ENCODE measurements at places on chromosomes 7 and 10. TPM values are rescaled to one million over a fixed set of nuclear protein-coding genes. Genes with fewer than 3 reads are reported as not detected.

GRCh38 chr10:108104551-108105156 lies 940.1 kb upstream of the SORCS1 start:
- no peak for DNase-seq

GRCh38 chr7:158314394-158314793 lies 273.2 kb downstream of the PTPRN2 start:
- DNase-seq, result no peak

- DNase-seq, result no peak
Measured at GRCh38 chr10:3873728-3874461, 88.9 kb upstream of the KLF6 start.

The HSPB1 gene
- total RNA-seq, result 415 TPM

The UCN3 gene
- not detected for total RNA-seq

The ATOH7 gene
- total RNA-seq, result 0.22 TPM

DNA sequence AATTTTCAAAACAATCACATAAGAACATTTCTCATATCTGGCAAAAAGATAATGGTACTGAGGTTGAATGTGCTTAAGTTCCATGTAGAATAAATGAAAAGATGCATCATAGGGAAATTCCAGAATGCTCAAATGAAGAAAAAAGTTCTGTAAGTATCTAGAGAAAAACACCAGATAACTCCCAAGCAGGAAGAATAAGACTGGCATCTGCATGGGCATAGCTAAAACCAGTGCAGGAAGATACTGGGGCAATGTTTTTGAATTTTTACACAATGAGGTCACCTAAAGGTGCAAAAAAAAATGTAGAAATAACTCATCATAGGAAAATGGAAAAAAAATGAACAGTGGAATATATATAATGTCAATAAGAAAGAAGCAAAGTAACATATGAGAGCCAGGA lies 275.2 kb downstream of the BAMBI start:
- DNase-seq, result no peak

DNA sequence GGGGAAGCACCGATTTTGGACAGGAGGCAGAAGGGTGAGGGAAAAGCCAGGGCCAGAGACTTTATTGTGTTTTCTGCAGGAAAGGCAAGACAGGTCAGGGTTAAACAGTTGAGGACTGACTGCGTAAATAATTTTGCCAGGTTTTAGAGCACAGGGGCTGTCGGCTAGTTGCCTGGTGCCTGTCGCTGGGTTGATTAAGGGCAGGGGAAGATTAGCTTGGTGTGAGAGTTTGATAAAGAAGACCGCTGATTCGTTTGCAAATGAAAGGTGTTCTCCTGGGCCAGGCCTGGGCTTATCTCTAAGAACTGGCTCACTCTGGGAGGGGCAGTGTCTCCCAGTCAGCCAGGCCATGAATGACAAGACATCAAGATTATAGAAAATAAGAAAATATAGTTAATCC lies 75.6 kb downstream of the SLC37A3 start:
- DNase-seq, result no peak

- no peak for DNase-seq
Measured at GRCh38 chr10:21347043-21347784, 178.3 kb downstream of the SKIDA1 start.

The CDNF gene
- 3.5 TPM for total RNA-seq

The C10orf105 gene
- total RNA-seq, result 0.53 TPM

DNA sequence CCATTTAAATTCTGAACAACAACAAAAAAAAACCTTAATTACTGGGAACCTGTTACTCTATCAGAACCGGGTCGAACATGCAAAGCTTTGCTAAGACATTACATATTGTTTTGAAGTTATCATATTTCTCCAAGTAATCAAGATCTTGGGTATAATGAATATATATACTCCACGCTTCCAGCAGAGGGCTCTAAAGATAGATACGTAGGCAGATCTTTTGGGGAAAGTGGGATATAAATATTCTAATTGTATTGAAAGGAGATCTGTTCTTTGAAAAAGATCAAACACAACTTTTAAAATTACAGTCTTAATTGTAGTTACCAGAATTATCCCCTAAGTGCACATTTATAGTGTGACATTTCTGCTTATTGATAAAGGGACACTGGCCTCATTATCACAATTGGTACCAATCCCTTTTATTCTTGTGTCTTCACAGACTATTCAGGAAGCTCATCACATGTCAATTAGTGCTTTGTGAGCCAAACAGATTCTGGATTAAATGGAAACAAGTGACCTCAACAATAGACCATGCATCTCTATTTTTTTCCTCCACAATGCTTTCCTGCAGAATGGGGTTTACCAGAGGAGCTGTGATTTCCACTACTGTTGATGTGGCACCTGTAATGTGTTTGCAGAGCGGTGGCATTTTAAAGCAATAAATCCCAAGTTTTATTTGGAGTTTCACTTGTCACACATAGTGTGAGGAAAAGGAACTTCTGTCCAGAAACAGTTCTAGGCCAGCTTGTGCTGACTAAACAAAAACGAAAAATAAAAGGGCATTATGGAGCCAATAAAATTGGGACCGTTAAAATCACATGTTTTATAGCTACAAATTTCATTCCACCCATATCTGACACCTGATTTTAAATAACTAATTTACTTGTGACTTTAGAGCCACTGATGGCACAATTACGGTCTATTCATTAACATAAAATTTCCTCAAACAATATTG lies 122.4 kb downstream of the CTTNBP2 start:
- DNase-seq, result no peak

DNA sequence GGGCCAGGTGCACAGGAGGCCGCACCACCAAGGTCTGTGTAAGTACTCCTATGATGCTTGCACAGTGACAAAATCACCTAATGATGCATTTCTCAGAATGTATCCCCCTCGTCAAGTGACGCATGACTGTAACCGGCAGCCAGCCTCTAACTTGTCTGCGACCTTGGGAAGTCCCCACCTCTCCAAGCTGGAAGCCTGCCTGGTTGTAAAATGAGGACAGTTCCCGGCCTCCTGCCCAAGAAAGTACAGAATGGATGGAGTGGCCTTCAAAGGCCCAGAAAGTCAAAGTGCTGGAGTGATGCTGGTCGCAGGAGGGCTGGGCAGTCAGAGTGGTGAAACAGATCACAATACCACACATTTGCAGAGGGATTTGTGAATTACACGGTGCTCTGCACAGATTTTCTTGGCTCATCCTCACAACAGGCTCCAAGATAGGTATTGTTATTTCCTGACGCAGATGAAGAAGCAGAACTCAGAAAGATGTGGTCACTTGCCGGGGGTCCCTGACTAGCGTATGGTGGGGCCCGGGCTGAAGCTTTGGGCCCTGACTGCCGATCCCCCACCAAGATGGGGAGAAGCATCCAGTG lies 22.8 kb downstream of the SPOCK2 start:
- no peak for DNase-seq

- DNase-seq, result no peak
Measured at GRCh38 chr7:5344342-5344741, 61.6 kb downstream of the SLC29A4 start.

DNA sequence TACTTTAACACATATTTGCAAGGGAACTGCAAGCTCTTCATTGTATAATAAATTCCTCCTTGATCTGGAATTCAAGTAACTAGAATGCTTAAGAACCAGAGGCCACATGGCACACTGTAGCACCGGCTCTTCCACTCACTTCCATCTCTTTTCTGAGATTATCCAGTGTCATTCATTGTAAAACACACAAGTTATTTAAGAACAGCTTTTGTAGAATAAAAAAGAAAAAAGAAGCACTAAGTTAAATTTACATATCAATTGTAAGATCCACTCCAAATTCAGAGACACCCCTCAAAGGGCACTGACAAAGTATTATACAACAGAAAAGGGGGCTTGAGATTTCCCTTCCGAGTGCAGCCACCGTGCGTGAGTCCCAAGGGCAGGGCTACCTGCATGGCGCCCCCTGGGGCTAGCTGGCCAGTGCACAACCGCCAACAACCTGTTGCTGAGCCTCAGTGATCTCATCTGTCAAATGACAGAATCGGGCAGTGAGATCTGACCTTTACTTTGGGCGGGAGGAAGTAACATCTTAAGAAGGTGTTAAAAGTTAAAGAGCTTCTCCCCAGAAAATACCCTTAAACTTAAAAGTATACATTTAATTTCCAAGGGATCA lies 12.5 kb downstream of the GLI3 start:
- DNase-seq, result no peak

- no peak for DNase-seq
Measured at GRCh38 chr7:26709210-26709990, 155.0 kb downstream of the SKAP2 start.

DNA sequence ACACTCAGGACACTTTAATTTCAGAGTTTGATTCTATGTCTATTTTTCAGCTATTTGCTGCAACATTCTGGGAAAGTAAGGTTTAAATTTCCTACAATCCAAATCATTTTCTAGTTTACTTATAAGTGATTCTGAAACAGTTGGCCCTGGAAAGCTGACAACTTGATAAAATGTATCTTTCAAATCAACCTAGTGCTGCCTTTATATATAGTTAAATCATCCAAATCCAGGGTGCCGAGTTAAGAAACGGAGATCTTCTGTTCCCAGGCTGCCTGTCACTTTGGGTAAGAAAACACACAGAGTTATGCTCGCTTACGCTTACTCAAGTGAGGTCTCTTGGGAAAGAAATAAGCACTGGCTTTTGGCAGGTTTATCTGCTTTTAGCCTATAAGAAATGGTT lies 175.0 kb downstream of the POU6F2 start:
- DNase-seq, result no peak

The PRXL2A gene
- total RNA-seq, result 117 TPM

The MYL10 gene
- total RNA-seq, result not detected
